Stimulated activated CD4-positive, alpha-beta T cell treated with anti-CD3 and anti-CD28 coated beads, Interleukin-2, amount 100 ng/mL, for 24 hours (primary cell): ENCODE measurements at places on chromosomes 2 and 18.

- no peak for DNase-seq
These were observed 267.4 kb downstream of the LNPK start for GRCh38 chr2:175734686-175735085.

DNA sequence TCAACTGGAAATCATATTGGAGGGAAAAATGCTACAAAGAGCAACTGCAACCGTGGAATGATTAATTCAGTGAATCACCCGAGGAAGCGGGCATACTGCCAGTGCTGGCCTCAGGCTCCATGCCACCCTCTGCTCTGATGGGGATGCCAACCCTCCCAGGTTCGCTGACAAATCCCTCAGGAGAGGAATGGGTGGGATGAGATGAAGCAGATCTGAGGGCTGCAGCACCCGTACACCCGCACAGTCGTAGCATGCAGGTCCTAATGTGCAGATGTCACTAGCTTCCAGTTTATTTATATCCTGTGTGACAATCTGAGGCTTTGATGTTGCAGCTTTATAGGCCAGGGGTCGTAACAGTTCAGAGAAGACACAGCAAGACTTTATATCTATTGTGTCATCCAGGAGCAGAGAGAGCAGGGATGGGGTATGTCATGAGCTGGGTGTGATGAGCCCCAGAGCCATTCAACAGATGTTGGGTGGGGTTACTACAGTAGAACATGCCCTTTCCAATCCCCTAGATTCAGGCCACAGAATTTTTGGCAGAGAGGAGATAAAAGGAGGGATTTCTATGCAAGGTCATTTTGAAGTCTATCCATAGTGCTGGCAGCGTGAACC is 44.6 kb downstream of the DPP4 start:
- DNase-seq = no peak

- no peak for DNase-seq
These were observed 331.6 kb downstream of the SETBP1 start for GRCh38 chr18:45012286-45012685.

GRCh38 chr2:166972002-166972401 is 83.7 kb downstream of the XIRP2 start:
- no peak for DNase-seq

DNA sequence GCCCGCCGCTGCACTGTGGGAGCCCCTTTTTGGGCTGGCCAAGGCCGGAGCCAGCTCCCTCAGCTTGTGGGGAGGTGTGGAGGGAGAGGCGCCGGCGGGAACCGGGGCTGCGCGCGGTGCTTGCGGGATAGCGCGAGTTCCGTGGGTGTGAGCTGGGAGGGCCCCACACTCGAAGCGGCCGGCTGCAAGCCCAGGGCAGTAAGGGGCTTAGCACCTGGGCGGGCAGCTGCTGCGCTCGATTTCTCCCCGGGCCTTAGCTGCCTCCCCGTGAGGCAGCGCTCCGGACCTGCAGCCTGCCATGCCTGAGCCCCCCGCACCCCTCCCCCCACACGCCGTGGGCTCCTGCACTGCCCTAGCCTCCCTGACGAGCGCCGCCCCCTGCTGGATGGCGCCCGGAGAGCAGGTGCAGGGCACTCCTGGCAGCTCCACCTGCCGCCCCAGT is 124.4 kb downstream of the CCDC178 start:
- DNase-seq = no peak

DNA sequence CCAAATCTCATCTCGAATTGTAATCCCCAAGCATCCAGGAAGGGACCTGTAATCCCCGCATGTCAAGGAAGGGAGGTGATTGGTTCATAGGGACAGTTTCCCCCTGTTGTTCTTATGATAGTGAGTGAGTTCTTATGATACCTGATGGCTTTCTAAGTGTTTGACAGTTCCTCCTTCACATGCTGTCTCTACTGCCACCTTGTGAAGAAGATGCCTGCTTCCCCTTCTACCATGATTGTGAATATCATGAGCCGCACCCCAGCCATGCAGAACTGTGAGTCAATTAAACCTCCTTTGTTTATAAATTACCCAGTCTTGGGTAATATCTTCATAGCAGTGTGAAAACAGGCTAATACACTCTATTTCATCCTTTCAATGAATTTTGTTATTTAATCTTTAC is 446.7 kb downstream of the RNF144A start:
- DNase-seq = no peak

GRCh38 chr2:164717000-164717803 is 95.9 kb upstream of the GRB14 start:
- DNase-seq = no peak

DNA sequence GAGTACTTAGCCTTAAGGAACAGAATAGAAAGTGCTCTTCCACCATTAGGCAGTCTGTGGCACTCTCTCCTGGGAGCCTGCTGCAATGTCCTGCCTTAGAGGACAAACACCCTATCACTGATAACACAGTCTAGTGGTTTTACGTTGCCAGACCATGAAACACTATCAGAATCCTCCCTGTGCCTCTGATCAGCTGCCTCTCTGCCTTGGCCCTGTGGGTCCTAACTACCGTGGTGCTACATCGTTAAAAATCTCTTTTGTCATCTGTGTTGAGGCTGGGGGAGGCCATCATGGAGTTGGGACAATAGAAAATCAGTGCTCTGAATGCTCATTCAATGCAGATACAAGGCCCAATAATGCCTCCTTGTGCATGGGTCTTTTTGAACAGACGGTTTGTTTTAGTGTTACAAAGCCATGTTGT is 11.9 kb upstream of the APCDD1 start:
- DNase-seq = no peak

DNA sequence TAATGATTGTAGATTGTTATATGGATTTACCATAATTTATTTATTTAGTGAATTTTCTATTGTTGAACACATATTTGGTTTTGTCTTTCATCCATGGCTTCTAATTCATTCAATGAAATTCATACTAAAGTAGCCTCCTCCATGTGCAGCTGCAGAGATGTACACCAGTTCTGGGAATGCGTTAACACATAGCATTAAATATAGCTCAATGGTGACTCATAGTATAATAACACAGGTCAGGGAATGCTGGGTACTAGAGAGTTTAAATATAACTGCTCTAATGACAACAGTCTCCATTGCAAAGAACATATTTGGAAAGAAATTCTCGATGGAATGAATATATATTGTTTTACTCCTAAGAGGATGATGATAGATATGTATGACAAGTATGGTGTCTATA is 1190.2 kb upstream of the NRXN1 start:
- DNase-seq = no peak

DNA sequence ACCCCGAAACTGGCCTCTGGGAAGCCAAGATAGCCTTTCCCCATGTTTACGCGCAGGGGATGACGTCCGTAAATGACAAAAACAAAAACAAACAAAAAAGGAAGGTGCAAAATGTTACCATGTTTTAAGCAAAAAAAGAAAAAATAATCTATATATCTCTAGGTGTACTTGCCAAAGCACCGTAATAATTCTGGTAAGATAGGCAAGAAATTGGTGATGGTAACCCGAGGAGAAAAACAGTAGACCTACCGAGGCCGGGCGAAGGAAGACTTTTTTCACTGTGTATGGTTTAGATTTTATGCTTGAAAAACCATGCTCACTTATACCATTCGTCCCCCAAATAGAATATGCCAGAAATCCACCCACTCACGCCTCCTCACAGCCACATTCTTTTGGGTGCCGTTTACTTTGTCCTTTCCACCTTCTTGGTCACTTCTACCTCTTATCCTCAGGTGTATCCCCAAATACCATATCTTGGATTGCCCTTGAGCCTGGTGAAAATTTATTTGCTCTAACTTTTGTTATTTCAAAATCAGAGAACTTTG is 8.0 kb downstream of the GATA6 start:
- DNase-seq = no peak

- DNase-seq = no peak
These were observed 57.9 kb downstream of the FAM171B start for GRCh38 chr2:186751790-186752189.

- no peak for DNase-seq
These were observed 12.3 kb downstream of the MALL start for GRCh38 chr2:110103061-110103961.
